ENCODE measurements at places on chromosomes 2 and 18.

DNA sequence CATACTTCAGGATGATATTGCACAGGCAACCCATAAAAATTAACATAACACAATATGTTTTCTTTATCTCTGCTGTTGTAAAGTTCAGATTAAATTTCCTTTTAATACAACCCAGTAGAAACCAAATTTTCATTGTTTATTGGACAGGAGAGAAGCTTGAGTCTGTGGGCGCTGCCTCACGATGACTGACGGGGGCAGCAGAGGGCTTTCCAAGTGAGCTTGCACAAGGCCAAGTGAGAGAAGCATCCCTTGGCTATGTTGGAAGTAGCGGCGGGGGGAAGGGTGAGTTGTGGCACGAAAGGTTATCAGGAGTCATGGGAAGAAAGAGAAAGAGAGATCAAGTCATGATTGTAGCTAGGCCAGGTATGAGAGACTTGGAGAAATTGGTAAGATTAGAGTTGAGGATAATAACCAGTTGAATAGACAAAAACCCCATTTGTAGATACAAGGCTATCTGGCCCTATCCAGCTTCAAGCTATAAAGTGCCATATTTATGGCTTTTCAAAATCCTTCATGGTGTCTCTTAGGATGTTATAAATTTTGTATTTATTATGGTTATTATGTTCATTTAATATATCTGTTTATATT, 413.7 kb upstream of the FAM98A start:
- DNase-seq: no peak

DNA sequence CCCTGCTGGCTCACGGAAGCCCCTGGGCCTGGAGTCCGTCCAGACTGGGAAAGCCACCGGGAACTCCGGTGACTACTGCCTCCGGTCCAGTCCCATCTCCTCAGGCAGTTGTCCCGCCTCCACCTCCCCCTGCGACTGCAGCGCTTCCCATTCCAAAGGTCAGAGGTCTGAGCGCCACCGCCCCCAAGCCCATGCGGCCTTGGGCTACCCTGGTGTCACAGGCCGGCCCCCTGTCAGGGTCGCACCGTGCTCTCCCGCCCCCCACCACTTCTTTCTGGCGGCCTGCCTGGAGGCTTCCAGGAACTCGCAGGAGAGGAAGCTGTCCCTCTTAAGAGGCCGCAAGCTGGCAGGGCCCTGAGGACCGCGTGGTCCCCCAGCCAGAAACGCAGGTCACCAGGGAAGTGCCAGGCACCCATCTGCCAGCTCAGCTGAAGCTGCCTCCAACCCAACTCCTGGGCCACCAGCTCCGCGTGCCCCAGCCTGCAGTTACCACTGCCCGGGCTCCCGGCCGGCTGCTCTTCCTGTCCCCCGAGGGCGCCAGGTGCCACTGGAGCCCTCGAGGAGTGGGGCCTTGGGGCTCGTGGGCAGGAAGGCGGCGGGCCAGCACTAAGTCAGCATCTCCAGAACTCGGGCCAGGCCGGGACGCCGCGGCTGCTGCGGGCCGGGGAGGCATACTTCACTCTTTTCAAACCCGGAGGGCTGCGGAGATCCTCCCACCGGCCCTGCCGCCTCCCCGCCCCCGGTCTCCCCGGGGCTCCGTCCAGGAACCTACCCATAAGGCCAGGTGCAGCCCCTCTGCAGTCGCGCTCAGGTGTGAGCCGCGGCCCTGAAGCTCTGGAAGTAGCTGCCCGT, 83.3 kb upstream of the POMC start:
- no peak for DNase-seq

DNA sequence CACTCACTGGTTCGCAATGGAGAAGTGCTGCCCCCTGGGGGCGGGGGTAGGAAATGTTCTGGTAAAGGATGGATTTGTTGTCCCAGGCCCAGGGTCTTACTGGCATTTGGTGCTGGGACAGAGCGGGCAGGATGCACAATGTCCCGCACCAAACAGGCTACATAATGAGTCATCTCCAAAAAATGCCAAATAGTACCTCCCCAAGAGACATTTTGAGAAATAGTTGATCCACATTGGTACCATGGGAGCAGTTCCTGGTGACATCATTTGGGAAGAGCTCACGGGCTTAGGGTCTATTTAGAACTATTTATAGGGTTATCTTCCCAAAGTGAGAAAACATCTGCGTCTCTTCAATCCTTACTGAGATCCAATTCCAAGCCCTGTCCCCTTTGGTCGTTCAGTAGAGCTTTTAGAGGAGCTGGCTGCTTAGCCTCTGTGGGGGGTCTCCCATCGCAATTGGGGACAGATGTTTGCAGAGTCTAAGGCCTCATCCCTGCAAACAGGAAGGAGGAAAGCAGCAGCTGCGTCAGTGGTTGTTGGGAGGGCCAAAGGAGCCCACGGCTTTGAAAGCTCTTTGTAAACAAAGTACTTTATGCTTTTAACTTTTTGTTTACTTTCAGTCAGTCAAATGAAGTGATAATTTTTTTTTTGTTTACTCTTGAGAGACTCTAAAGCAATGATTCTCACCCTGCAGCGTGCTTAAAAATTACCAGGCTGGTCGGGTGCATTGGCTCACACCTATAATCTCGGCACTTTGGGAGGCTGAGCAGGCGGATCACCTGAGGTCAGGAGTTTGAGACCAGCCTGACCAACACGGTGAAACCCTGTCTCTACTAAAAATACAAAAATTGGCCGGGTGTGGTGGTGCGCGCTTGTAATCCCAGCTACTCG, 49.3 kb downstream of the GREB1 start:
- DNase-seq: peak; percentile 21

DNA sequence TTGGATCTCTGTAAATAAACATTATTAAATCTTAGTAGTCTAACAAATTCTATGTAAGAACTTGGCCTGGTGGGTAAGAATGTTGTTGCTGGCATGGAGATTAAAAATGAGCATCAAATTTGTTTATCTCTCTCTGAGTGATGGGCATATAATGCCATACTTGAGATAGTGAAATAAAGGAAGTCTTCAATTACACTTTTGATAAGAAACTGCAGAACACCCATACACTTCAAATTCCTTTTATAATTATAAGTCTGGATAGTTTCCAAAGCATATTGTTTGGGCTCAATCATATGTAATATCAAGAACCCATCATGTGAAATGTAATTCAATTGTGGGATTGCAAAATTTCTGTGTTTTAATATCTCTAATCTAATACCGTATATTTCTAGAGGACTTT, 47.4 kb upstream of the PARD3B start:
- DNase-seq: no peak

- no peak for DNase-seq
Measured at GRCh38 chr18:10476338-10476791, 21.9 kb downstream of the APCDD1 start.

GRCh38 chr2:180004731-180005130, 2.4 kb downstream of the CWC22 start:
- DNase-seq: no peak
